ENCODE measurements at places on chromosomes 7 and 10. TPM values are rescaled to one million over a fixed set of nuclear protein-coding genes. Genes with fewer than 3 reads are reported as not detected.

HIF1AN gene
- total RNA-seq: 44.4 TPM

ASAH2 gene
- 1.7 TPM for total RNA-seq

AGMO gene
- total RNA-seq: not detected

PHYHIPL gene
- total RNA-seq: 0.69 TPM

WAC gene
- 122 TPM for total RNA-seq

TAS2R3 gene
- 0.74 TPM for total RNA-seq

NKX2-3 gene
- total RNA-seq: 0.82 TPM

ACSM6 gene
- total RNA-seq: not detected

TMEM225B gene
- total RNA-seq: 0.46 TPM

DNA sequence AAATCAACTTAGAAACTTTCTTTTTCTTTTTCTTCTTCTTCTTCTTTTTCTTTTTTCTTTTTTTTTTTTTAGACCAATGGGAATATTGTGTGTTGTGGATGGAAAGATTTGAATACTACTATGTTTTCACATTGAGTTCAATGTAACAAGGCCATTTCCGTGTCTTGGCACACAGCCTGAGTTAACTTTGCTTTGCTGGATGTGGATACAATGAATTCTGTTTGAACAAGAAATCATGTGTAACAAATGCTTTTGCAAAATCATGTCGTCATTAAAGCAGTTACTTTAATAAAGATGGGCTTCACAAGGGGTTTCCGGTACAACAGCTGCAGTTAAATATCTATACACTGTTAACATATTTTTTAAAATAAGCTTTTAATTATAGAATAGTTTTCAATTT, 13.5 kb upstream of the ENTPD1 start:
- peaks cover 2% of the 10 kb centered on the region for H3K27me3 ChIP-seq
- peak overlapping the region; percentile 96 for H3K27ac ChIP-seq
- peaks cover 37% of the 10 kb centered on the region for H3K4me1 ChIP-seq
- peak overlapping the region; percentile 10 for H3K4me3 ChIP-seq

GRCh38 chr7:24017519-24017918, 266.5 kb upstream of the NPY start:
- no peak overlapping the region for H3K27ac ChIP-seq
- DNase-seq: no peak
- no peaks in the 10 kb centered on the region for H3K36me3 ChIP-seq
- peaks cover 2% of the 10 kb centered on the region for H3K27me3 ChIP-seq
- H3K4me1 ChIP-seq: no peaks in the 10 kb centered on the region
- no peak overlapping the region for H3K4me3 ChIP-seq

DNA sequence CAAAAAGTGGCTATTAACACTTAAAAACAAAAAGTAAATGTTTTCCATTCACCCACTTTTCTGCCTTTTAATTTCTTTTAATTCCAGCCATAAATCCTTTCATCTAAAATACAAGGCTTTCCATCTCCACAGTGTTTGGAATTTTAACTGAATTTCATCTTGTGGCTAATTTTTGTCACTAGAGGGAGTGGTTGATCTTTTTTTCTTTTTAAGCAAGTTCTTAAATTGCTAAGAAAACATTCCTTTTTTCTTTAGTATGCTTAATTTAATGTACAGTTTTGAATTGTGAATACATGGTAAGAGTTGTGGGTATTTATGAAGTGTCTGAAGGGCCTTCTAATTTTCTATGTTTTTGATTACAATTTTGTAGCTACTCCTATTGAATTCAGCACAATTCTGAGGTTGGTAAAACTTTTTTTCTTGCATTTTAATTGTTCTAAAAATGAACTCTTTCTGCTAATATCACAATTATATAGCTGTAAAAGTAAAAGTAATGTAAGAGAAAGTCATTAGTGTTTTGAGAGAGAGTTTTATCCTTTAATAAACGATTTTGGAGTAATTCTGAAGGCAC, 54.9 kb upstream of the ANK3 start:
- no peak overlapping the region for H3K27ac ChIP-seq
- H3K4me1 ChIP-seq: peaks cover 21% of the 10 kb centered on the region

- H3K4me1 ChIP-seq: peaks cover 5% of the 10 kb centered on the region
- H3K4me3 ChIP-seq: no peak overlapping the region
- H3K27ac ChIP-seq: no peak overlapping the region
These were observed 104.1 kb downstream of the ARHGAP22 start for GRCh38 chr10:48500771-48501170.

DNA sequence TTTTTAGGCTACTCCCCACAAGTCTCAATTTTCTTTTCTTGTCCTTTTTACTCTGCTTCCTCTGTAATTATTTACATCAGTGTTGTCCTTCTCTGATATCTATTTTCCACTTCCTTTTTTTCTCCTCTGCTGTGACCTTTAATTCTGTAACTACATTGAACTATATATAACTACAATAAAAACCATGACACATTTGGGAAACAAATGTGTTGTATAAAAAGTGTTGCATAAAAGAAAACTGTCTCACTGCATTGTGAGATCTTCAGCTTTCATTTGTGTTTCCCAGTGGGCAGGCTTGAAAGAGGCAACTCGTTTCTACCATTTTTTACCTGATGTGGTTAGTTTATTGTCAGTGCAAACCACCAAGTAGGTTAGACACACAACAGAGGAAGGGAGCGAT, 483.9 kb upstream of the NRP1 start:
- no peak overlapping the region for H3K27ac ChIP-seq
- peaks cover 11% of the 10 kb centered on the region for H3K4me1 ChIP-seq
- H3K27me3 ChIP-seq: no peaks in the 10 kb centered on the region
- DNase-seq: no peak
- no peaks in the 10 kb centered on the region for H3K36me3 ChIP-seq

- H3K4me1 ChIP-seq: no peaks in the 10 kb centered on the region
- no peaks in the 10 kb centered on the region for H3K36me3 ChIP-seq
- H3K27me3 ChIP-seq: no peaks in the 10 kb centered on the region
- no peak overlapping the region for H3K4me3 ChIP-seq
These were observed 544.2 kb downstream of the CNTNAP2 start for GRCh38 chr7:146660839-146661238.

GRCh38 chr10:77836299-77836820, 90.2 kb downstream of the DLG5 start:
- H3K27ac ChIP-seq: peak overlapping the region; percentile 34
- peaks cover 6% of the 10 kb centered on the region for H3K4me1 ChIP-seq
- peak overlapping the region; percentile 56 for H3K4me3 ChIP-seq
- DNase-seq: no peak
- peaks cover 13% of the 10 kb centered on the region for H3K27me3 ChIP-seq
- H3K36me3 ChIP-seq: peaks cover 39% of the 10 kb centered on the region

DNA sequence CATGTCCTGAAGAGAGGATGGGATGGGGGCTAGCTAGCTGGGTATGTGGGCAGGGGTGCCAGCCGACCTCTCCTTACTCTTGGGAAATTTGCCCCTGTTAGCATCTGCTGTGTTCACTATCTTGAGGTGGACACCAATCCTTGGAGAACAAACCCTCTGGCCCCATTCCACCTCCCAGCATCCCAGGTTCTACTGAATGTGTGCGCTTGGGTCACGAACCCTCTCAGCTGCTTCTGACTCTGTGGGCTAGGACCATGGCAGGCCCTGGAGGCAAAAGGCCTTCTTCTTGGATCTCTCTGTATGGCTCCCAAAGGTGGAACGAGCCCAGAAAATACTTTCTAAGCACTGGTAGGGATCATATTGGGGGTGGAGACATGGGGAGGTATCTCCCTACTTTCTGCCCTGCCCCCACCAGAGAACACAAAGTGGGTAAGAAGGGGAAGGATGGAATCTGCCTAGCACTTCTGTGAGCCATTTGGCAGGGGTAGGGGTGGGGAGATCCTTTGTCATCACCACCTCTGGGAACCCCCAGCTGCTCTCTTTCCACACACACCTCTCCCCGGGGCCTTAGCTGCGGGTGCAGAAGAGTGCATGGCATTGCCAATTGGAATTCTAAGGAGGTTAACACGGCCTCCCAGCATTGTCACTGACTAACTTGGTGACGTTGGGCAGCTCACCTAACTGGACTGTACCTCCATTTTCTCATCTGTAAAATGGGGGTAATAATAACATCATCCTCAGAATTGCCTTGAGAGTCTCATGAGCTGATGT, 7.7 kb downstream of the UNC5B start:
- H3K4me1 ChIP-seq: peaks cover 70% of the 10 kb centered on the region
- peak overlapping the region; percentile 25 for H3K4me3 ChIP-seq
- no peak overlapping the region for H3K27ac ChIP-seq

GRCh38 chr10:98815039-98815885, 368.5 kb upstream of the HPS1 start:
- no peak overlapping the region for H3K27ac ChIP-seq
- H3K4me3 ChIP-seq: no peak overlapping the region
- H3K36me3 ChIP-seq: no peaks in the 10 kb centered on the region

GRCh38 chr10:107423903-107424302, 259.4 kb upstream of the SORCS1 start:
- DNase-seq: no peak
- no peaks in the 10 kb centered on the region for H3K36me3 ChIP-seq
- H3K4me3 ChIP-seq: no peak overlapping the region
- H3K4me1 ChIP-seq: no peaks in the 10 kb centered on the region

DNA sequence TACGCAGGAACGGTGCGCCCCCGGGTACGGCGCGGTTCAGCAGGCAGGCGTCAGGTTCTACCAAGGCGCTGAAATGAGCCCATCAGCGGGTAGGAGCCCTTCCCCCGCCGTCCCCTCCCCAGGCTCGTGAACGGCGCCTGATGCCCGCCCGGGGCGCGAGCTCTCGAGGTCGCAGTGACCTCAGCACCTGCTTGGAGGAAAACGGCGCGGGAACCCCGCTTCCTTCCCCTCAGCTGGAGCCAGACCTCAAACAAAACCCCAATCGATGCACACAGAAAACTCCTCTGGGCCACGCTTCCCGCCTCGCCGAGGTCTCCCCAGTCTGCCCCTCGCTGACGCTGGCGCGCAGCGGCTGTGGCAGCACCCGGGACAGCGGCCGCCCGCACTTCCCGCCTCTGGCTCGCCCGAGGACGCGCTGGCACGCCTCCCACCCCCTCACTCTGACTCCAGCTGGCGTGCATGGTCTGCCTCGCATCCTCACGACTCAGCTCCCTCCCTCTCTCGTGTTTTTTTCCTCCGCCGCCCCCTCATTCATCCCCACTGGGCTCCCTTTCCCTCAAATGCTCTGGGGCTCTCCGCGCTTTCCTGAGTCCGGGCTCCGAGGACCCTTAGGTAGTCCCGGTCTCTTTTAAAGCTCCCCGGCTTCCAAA, 514 bp upstream of the GAD2 start:
- H3K4me3 ChIP-seq: peak overlapping the region; percentile 87
- peak; percentile 79 for DNase-seq
- peaks cover 26% of the 10 kb centered on the region for H3K27me3 ChIP-seq
- peaks cover 42% of the 10 kb centered on the region for H3K4me1 ChIP-seq

- DNase-seq: peak; percentile 86
- no peaks in the 10 kb centered on the region for H3K4me1 ChIP-seq
- H3K4me3 ChIP-seq: no peak overlapping the region
- no peak overlapping the region for H3K27ac ChIP-seq
- peaks cover 2% of the 10 kb centered on the region for H3K27me3 ChIP-seq
- H3K36me3 ChIP-seq: no peaks in the 10 kb centered on the region
These were observed 30.3 kb upstream of the GARS1 start for GRCh38 chr7:30564243-30564892.

DNA sequence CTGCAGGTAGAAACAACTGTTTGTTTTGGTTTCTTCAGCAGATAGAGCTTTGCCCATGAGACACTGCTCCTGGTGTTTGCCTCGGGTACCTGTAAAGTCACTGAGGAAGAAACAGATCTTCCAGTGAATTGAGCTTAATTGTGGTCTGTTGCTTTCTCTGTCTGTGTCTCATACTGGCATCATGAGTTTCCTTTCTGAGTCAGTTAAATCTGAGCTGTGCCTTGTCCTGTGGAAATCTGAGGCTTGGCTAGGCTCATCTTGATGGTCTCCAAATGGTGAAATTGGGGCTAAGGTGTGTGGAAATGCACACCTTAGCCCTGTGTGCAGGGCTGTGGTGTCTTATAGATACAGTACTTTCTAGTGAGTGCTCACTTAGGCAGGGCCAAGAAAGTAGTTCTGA, 67.4 kb downstream of the GBF1 start:
- no peaks in the 10 kb centered on the region for H3K27me3 ChIP-seq
- no peaks in the 10 kb centered on the region for H3K36me3 ChIP-seq
- no peaks in the 10 kb centered on the region for H3K4me1 ChIP-seq
- no peak overlapping the region for H3K27ac ChIP-seq
- DNase-seq: no peak

DNA sequence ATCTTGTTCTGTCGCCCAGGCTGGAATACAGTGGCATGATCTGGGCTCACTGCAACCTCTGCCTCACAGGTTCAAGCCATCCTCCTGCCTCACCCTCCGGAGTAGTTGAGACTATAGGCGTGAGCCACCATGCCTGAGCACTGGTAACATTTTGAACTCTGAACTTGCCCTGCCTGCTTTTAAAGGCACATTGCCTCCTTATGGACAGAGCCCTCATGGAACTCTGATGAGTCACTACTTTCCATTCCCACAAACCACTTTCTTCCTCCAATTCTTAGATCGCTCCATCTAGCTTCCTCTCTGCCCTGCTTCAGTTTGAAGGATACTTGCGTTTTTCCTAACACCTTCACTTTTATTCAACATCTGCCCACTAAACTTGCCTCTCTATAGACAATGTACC, 38.1 kb downstream of the PRPS1L1 start:
- H3K4me3 ChIP-seq: no peak overlapping the region
- H3K27me3 ChIP-seq: no peaks in the 10 kb centered on the region
- H3K4me1 ChIP-seq: peaks cover 5% of the 10 kb centered on the region
- H3K27ac ChIP-seq: peak overlapping the region; percentile 33

GRCh38 chr7:107027208-107027607, 17.3 kb upstream of the PRKAR2B start:
- DNase-seq: no peak
- no peak overlapping the region for H3K4me3 ChIP-seq
- H3K27me3 ChIP-seq: peaks cover 2% of the 10 kb centered on the region
- no peak overlapping the region for H3K27ac ChIP-seq

DNA sequence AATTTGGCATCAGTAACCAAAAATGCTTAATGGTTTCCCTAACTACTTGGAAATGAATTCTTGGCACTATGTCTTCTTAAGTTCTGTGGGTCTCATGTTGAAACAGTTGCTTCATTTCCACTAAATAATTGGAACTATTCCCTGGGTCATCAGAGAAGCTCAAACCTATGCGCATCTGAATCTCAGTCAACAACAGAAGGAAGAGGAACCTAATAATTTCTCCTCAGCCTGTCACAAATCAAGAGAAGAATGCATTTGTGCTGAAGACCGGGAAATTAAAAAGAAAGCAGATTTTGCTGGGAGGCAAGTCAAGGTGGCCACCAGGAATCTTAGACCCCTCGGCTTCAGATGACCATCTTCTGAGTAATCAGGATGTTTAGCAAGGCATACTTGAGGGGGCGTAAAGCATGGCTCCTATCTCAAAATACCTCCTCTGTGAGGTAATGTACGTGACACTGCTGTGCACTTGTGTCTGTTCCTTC, 41.4 kb downstream of the TOMM7 start:
- H3K4me1 ChIP-seq: peaks cover 3% of the 10 kb centered on the region
- no peak for DNase-seq
- no peak overlapping the region for H3K4me3 ChIP-seq
- no peak overlapping the region for H3K27ac ChIP-seq
- H3K27me3 ChIP-seq: peaks cover 4% of the 10 kb centered on the region

- H3K27me3 ChIP-seq: peaks cover 6% of the 10 kb centered on the region
- no peaks in the 10 kb centered on the region for H3K4me1 ChIP-seq
- no peaks in the 10 kb centered on the region for H3K36me3 ChIP-seq
- no peak overlapping the region for H3K27ac ChIP-seq
These were observed 46.8 kb upstream of the TMEM213 start for GRCh38 chr7:138750901-138751464.

- H3K27me3 ChIP-seq: peaks cover 2% of the 10 kb centered on the region
- peak overlapping the region; percentile 39 for H3K4me3 ChIP-seq
- peak overlapping the region; percentile 53 for H3K27ac ChIP-seq
- DNase-seq: no peak
- H3K4me1 ChIP-seq: peaks cover 8% of the 10 kb centered on the region
These were observed 13.1 kb downstream of the UBE3C start for GRCh38 chr7:157151626-157152339.

GRCh38 chr7:29793507-29793906, 12.8 kb upstream of the WIPF3 start:
- H3K27ac ChIP-seq: no peak overlapping the region
- peaks cover under 1% of the 10 kb centered on the region for H3K4me1 ChIP-seq
- H3K27me3 ChIP-seq: no peaks in the 10 kb centered on the region
- no peak overlapping the region for H3K4me3 ChIP-seq
- no peaks in the 10 kb centered on the region for H3K36me3 ChIP-seq

Data from endothelial cell (in vitro differentiated cells).